NCI-H146 (cell line): ENCODE measurements at places on chromosomes 13 and 19.

GRCh38 chr19:45419396-45419795, 4.3 kb downstream of the ERCC1 start:
- no peak for DNase-seq

DNA sequence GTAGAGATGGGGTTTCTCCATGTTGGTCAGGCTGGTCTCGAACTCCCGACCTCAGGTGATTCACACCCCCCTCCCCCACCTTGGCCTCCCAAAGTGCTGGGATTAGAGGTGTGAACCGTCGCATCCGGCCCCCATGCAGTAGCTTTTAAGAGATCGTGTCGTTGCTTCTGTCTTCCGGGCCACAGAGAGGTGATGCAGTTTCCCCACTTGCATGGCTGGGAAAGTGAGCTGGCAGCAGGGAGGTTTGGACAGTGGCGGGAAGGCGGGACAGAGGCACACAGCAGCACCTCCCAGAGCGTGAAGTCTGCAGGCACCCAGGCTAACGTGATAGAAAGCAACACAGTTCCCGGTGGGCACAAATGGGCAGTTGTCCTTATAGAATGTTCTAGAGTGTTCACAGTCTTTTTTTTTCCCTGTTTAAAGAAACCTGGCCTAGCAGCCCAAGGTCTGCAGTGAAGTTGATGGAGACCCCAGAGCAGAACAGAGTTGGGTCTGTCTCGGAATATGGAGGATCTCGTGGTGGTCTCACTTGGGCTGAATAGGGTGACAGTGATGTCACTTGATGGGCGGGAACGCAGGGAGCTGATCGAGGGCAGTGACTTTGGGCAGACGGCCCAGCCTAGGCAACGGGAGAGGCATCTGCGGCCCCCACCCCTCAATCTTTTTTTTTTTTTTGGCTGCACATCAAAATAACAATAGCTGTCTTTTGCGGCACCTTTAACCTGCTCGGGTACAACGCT, 4.9 kb downstream of the UHRF1 start:
- DNase-seq = no peak

DNA sequence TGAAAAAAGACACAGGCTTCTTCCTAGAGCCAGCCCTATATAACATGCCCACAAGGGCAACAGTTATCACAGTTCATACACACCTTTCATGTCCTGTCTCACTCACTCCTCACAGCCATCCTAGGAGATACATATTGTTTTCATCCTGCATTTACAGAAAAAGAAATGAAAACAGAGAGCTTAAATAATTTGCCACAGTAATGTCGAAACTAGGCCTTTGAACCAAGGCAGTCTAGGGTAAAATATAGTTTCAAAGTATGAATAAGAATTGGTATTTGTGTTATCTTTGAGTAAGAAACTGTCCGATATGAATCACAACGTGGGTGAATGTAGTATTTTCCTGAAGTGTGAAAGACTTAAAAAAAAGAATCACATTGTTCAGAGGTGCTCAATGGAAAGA, 26.8 kb downstream of the CLDN10 start:
- DNase-seq = no peak

DNA sequence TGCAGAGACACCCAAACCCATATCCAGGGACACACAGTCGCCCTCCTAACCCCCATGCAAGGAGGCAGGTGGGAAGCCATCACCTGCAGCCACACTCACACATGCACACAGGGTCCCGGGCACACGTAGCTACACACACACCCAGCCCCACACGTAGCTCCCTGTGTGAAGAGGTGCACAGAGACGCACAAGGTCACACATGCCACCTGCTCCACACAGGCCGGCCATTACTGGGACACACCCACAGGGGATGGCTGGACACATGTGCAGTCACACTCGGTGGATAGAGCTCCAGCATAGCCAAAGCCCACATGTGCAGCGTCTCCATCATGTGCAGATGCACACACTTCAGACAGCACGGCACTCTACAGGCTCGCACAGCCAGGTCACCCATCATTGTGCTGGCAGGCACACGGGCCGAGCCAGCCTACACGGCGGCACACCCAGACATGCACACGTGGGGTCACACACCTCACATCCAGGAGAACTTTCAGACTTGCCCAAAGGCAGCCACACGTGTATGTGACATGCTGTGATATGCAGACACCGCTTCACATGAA, 1.1 kb downstream of the ZNF835 start:
- no peak for DNase-seq

DNA sequence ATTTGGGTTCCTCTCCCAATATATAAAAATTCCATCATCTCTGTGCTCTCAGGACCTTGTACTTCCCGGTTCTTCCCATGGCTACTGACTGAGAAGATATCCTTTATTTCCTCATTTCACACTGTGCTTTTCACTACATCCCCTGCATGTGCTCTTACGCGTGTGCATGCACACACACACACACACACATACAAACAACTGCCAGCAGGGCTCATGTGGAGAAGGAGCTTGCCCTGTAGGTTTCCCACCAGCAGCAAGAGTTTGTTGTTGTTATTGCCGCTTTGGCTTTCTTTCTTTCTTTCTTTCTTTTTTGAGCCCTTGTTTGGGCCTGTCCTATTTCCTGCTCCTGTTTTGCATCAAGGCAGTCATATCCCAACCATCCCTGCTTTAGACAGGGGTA, 43.6 kb downstream of the TEX26 start:
- no peak for DNase-seq

GRCh38 chr19:18060472-18060871, 26.3 kb downstream of the IL12RB1 start:
- DNase-seq = no peak
